T-cell (primary cell): ENCODE measurements at places on chromosomes 2 and 18.
A peak's percentile ranks its signal among the peaks of the same experiment; 100 is the strongest.

DNA sequence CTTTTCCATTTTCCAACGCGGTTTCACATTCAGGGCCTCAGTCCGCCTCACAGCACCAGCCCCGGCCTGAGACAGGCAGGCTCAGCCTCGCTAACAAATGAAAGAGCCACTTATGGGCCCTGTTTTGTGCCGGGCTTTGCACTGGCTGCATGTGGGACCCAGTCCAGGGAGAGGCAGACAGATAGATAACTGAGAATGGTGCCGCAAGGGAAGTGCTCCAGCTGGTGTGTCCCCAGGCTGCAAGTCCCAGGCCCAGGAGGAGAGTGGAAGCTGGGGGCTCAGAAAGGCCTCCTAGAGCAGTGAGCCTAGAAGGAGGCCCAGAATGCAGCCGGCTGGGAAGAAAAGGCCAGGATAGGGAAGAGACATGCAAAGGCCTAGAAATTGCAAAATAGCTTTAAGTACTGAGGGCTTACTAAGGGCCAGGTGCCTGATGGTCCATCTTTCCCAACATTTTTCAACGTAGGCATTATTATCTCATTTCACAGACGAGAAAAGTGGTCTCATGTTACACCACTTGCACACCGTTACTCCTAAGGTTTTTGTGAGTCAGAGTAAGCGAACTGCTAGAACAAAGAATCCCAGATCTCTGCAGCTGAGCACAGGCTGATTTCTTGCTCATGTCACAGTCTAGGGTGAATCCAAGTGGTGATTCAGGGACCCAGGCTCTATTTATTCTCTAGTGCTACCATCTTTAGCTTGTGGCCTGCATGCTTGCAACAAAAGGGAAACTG is 26.0 kb downstream of the ADRA2B start:
- H3K4me1 ChIP-seq: no peaks in the 10 kb centered on the region
- no peak overlapping the region for H3K4me3 ChIP-seq
- DNase-seq: no peak
- H3K27me3 ChIP-seq: peaks cover 40% of the 10 kb centered on the region

DNA sequence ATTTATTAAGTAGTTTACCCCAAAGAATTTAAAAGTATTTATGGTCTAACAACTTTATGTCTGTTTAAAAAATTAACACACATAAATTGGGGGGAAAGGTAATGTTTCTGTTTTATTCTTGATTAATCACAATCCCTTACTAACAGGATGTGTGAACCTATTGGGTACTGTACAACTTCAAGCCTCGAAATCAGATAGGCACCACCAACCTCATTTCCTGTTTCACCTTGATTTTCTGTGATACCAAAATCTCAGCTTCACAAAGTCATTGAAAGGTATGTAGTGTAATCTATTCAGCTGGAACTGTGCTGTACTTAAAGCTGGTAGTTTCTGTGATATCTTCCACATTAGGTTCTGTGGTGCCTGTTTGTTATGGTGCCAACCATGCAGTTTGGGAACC is 4.0 kb downstream of the RNMT start:
- no peak for DNase-seq
- H3K36me3 ChIP-seq: peaks cover 28% of the 10 kb centered on the region
- no peak overlapping the region for H3K4me3 ChIP-seq
- H3K27me3 ChIP-seq: no peaks in the 10 kb centered on the region
- peaks cover 20% of the 10 kb centered on the region for H3K4me1 ChIP-seq

GRCh38 chr18:2197946-2198345 is 373.4 kb downstream of the METTL4 start:
- no peaks in the 10 kb centered on the region for H3K4me1 ChIP-seq
- no peak overlapping the region for H3K27ac ChIP-seq
- H3K4me3 ChIP-seq: no peak overlapping the region

GRCh38 chr18:42339372-42339771 is 384.3 kb downstream of the PIK3C3 start:
- no peak overlapping the region for H3K4me3 ChIP-seq
- no peaks in the 10 kb centered on the region for H3K27me3 ChIP-seq
- no peak for DNase-seq
- H3K27ac ChIP-seq: no peak overlapping the region

- H3K27me3 ChIP-seq: no peaks in the 10 kb centered on the region
- no peak overlapping the region for H3K27ac ChIP-seq
- no peaks in the 10 kb centered on the region for H3K36me3 ChIP-seq
- H3K4me1 ChIP-seq: no peaks in the 10 kb centered on the region
- DNase-seq: no peak
Observed at GRCh38 chr18:64419156-64419555, 270.3 kb upstream of the LINC00305 start.

- no peak overlapping the region for H3K4me3 ChIP-seq
- no peaks in the 10 kb centered on the region for H3K4me1 ChIP-seq
- DNase-seq: no peak
- H3K27me3 ChIP-seq: no peaks in the 10 kb centered on the region
- H3K36me3 ChIP-seq: no peaks in the 10 kb centered on the region
Observed at GRCh38 chr2:138028538-138028937, 64.3 kb downstream of the HNMT start.

DNA sequence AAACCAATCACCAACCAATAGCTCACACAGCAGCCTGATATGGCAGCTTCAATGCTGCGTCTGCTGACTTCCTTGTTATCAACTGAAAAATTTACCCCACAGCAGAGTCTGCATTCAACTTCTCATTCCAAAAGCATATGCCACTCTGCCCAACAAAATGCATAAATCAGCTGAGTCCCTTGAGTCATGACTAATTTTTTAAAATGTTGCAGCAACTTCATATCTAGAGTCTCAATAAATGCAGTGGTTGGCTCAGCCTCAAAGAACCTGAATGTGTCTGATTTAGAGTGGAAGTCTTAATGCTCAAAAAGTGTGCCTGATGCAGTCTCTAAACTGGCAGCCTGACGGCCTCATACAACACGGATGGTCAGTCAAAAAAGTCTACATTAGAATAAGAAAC is 46.5 kb downstream of the FARSB start:
- no peak overlapping the region for H3K27ac ChIP-seq
- no peaks in the 10 kb centered on the region for H3K27me3 ChIP-seq
- no peak overlapping the region for H3K4me3 ChIP-seq
- DNase-seq: no peak

DNA sequence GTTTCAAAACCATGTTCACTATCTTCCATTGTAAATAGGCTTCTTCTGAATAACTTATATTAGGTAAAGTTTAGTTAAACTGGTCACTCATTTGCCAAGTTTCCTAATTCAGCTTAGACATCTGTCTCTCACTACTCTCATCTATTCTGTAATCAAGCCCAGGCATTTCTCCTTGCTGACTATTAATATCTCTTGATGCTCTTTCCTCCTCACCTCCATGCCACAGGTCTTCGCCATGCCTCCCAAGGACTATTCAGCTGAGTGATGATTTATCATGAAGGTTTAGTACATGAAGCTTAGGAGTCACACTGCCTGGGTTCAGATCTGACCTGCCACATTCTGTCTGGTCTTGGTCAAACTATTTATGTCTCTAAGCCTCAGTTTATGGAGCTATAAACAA is 115.5 kb downstream of the SPOPL start:
- H3K27ac ChIP-seq: no peak overlapping the region
- H3K36me3 ChIP-seq: no peaks in the 10 kb centered on the region
- no peaks in the 10 kb centered on the region for H3K27me3 ChIP-seq

GRCh38 chr2:109164311-109164710 is 35.3 kb downstream of the SH3RF3 start:
- no peak for DNase-seq
- H3K36me3 ChIP-seq: no peaks in the 10 kb centered on the region
- H3K27me3 ChIP-seq: peaks cover 24% of the 10 kb centered on the region
- H3K4me1 ChIP-seq: no peaks in the 10 kb centered on the region

- peaks cover 72% of the 10 kb centered on the region for H3K4me1 ChIP-seq
- H3K4me3 ChIP-seq: no peak overlapping the region
- no peaks in the 10 kb centered on the region for H3K27me3 ChIP-seq
- peak overlapping the region; percentile 5 for H3K27ac ChIP-seq
- DNase-seq: peak; percentile 32
- H3K36me3 ChIP-seq: peaks cover 60% of the 10 kb centered on the region
Observed at GRCh38 chr2:97740590-97741182, 27.3 kb downstream of the ZAP70 start.

DNA sequence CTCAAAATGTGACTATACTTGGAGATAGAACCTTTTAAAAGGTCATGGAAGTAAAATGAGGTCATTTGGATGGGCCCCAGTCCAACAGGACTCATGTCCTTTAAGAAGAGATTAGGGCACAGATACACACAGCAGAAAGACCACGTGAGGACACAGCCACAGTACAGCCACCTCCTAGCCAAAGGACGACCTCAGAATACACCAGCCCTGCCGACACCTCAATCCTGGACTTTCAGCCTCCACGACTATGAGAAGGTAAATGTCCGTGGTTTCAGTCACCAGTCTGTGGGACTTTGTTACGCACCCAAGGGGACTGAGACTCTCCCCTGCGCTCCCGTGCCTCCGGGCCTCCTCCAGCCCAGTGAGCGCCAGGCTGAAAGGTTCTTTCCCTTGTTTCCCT is 30.2 kb upstream of the HPCAL1 start:
- DNase-seq: no peak
- peaks cover 9% of the 10 kb centered on the region for H3K4me1 ChIP-seq
- no peaks in the 10 kb centered on the region for H3K36me3 ChIP-seq
- H3K4me3 ChIP-seq: no peak overlapping the region
- peaks cover 10% of the 10 kb centered on the region for H3K27me3 ChIP-seq
- H3K27ac ChIP-seq: no peak overlapping the region

GRCh38 chr2:230982528-230982927 is 13.4 kb upstream of the SPATA3 start:
- DNase-seq: no peak
- no peak overlapping the region for H3K4me3 ChIP-seq
- H3K27ac ChIP-seq: peak overlapping the region; percentile 34
- H3K4me1 ChIP-seq: peaks cover 5% of the 10 kb centered on the region
- H3K36me3 ChIP-seq: no peaks in the 10 kb centered on the region

DNA sequence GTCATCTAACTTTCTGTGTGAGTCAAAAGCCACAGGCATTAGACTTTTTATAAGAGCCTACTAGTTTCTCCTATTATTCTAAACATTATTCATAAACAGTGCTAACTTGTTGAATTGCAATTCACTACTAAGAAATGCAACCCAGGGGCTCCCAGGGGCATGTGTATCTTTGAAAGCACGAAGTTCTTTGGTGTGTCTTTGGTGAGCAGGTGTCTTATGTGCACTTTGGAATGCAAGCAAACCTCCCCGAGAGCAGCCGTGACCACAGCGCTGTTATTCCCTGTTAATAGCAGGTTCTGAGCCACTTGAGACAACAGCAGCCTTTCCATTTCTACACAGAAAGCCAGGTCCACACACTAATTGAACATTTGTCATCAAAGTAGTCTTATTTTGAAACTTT is 123.5 kb downstream of the PRKRA start:
- no peak overlapping the region for H3K27ac ChIP-seq
- no peaks in the 10 kb centered on the region for H3K4me1 ChIP-seq
- no peak overlapping the region for H3K4me3 ChIP-seq
- DNase-seq: no peak

- no peaks in the 10 kb centered on the region for H3K36me3 ChIP-seq
- H3K4me1 ChIP-seq: no peaks in the 10 kb centered on the region
- no peak for DNase-seq
- H3K4me3 ChIP-seq: no peak overlapping the region
- no peaks in the 10 kb centered on the region for H3K27me3 ChIP-seq
- no peak overlapping the region for H3K27ac ChIP-seq
Observed at GRCh38 chr2:133495226-133495625, 73.0 kb downstream of the NCKAP5 start.

GRCh38 chr2:234861841-234862735 is 89.7 kb upstream of the SH3BP4 start:
- no peaks in the 10 kb centered on the region for H3K4me1 ChIP-seq
- no peaks in the 10 kb centered on the region for H3K36me3 ChIP-seq
- DNase-seq: no peak
- no peak overlapping the region for H3K27ac ChIP-seq
- H3K27me3 ChIP-seq: no peaks in the 10 kb centered on the region
- no peak overlapping the region for H3K4me3 ChIP-seq

DNA sequence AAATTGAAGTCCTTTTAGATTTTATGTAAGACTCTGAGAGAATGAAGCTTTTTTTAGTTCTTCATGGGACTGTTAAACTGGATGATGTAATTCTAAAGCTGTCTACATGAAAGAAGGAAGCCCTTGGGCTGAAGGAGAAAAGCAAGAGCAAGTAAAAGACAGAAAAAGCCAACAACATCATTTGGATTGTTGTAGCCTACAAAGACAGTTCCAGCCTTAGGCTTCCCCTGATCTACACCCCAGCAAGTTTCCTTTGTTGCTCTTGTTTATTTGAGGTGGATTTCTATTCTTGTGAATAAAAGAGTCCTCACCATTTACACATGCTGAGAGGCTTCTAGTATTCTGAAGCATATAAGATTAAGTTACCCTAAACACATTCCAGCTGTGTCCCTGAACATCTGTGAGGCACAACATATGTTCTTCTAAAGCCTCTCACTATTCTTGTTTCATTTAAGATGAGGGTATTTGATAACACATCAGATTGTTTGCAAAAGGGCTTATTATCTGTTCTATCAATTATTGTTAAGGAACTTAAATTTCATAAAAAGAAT is 377.8 kb downstream of the LNPK start:
- H3K4me1 ChIP-seq: no peaks in the 10 kb centered on the region
- H3K27me3 ChIP-seq: no peaks in the 10 kb centered on the region
- no peak overlapping the region for H3K27ac ChIP-seq
- DNase-seq: no peak
- no peaks in the 10 kb centered on the region for H3K36me3 ChIP-seq

- H3K27me3 ChIP-seq: no peaks in the 10 kb centered on the region
- no peaks in the 10 kb centered on the region for H3K36me3 ChIP-seq
- no peak for DNase-seq
Observed at GRCh38 chr2:38480617-38481016, 103.5 kb upstream of the ATL2 start.

DNA sequence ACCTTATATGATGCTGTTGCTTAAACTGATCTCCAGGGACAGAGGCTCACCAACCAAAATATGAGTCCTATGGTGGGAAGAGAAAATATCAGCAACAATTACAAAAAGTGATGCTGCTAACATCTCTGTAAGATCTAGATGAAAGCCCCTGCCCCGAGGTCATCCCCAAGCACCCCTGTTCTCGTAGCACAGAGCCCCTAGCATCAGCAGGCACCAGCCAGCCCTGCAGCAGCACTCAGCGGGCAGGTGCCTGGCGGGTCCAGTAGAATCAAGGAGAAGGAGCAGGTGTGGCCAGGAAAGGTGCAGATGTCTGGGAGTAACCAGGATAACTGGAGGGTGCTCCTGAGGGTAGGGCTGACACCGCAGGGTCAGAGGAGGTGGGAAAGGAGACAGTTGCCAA is 474.2 kb upstream of the MYT1L start:
- no peaks in the 10 kb centered on the region for H3K4me1 ChIP-seq
- H3K4me3 ChIP-seq: no peak overlapping the region
- DNase-seq: no peak
- H3K36me3 ChIP-seq: no peaks in the 10 kb centered on the region
- peaks cover 6% of the 10 kb centered on the region for H3K27me3 ChIP-seq

- H3K27me3 ChIP-seq: no peaks in the 10 kb centered on the region
- no peak for DNase-seq
- H3K4me1 ChIP-seq: peaks cover 20% of the 10 kb centered on the region
- no peaks in the 10 kb centered on the region for H3K36me3 ChIP-seq
- H3K4me3 ChIP-seq: no peak overlapping the region
Observed at GRCh38 chr2:212722046-212722445, 183.4 kb upstream of the ERBB4 start.

- no peaks in the 10 kb centered on the region for H3K36me3 ChIP-seq
- no peak overlapping the region for H3K4me3 ChIP-seq
- DNase-seq: no peak
- H3K4me1 ChIP-seq: no peaks in the 10 kb centered on the region
- no peak overlapping the region for H3K27ac ChIP-seq
Observed at GRCh38 chr2:179898873-179899272, 37.5 kb upstream of the ZNF385B start.
